ENCODE measurements at places on chromosomes 3 and 15. TPM values are rescaled to one million over a fixed set of nuclear protein-coding genes. Genes with fewer than 3 reads are reported as not detected.
A peak's percentile ranks its signal among the peaks of the same experiment; 100 is the strongest.

DNA sequence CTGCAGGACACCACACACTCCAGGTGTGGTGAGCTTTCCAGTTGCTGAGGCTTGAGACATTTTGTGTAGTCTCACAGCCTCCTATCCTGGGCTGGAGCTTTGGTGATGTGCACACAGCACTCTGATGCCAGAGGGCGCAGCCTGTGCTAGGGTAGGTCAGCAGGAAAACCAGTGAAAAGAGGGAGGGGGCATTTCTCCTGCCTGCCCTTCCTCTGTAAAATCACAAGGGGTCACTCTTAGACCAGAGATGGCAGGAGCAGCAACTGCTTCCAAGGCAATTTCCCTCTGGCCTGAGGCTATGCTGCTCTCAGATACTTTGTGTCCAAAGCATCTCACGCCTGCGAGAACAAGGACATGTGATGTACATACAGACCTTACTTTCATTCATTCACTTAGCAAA lies 16.5 kb upstream of the MUSTN1 start:
- no peak for DNase-seq

DNA sequence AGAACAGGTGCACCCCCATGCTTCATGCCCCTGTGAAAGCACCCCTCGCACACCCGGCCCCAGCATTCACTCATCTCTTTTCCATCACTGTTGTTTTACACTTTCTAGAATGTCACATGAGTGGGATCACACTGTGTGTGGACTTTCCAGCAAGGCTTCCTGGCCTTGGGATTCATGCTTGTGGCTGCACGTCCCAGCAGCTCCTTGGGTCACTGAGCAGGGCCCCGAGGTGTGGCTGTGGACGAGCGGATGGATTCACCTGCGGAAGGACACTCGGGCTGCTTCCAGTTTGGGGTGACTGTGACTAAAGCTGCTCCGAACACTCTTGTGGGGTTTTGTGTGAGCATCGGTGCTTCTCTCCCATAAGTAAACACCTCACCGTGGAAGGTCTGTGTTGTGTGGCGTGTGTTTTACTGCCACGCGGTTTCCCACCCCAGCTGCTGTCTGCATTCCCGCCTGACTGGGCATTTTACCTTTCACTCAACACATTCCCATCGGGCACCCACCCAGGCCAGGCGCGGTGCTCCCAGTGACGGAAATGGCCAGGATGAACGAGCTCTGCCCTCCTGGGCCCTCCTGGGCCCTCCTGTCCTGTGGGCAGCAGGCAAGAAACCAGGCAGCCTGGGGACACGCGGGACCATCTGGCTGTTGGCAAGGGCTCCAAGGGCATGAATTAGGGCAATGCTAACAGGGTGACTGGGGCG lies 41.4 kb downstream of the DNAJB8 start:
- no peak for DNase-seq

- no peak for DNase-seq
These were observed 45.0 kb upstream of the SLC12A8 start for GRCh38 chr3:125257536-125257935.

GRCh38 chr15:63881431-63881830 lies 47.7 kb upstream of the HERC1 start:
- DNase-seq = no peak

The RARB gene
- total RNA-seq = 4.8 TPM

DNA sequence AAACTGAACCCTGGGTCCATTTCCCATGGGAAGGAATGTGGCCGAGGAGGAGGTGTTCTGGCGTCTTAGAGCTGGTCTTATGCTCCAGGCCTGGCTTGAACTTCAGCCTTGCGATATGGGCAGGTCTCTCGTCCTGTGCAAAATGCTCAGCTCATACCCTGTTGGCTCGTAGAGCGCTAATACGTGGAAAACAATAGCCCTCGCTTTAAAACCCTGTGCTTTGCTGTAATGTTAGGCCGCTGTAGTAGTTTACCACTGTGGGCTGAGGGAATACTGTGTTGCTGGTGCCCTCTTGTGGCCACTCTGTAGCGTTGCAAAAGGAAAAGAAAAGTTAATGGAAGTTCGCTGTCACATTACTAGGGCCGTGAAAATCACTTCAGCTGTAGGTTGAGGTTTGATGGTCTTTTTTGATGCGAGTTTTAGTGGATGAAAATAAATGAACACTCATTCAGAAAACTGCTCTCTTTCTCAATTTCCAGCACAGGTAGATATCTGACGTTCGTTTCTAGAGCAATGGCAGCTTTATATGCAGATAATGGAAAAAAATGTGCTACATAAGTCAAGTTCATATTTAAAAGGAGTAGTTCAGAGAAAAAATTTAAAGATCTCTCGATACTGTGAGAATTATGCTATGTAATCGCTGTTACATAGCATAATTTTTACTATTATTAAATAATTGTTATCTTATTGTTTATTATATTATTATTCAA lies 92.9 kb downstream of the MCTP2 start:
- no peak for DNase-seq

- peak; percentile 37 for DNase-seq
These were observed 11.2 kb upstream of the CXCR6 start for GRCh38 chr3:45932112-45932511.

The EID1 gene
- total RNA-seq = 84.5 TPM

- no peak for DNase-seq
These were observed 123.2 kb upstream of the TBC1D5 start for GRCh38 chr3:17865631-17866030.

The PLA1A gene
- total RNA-seq = 3.4 TPM

DNA sequence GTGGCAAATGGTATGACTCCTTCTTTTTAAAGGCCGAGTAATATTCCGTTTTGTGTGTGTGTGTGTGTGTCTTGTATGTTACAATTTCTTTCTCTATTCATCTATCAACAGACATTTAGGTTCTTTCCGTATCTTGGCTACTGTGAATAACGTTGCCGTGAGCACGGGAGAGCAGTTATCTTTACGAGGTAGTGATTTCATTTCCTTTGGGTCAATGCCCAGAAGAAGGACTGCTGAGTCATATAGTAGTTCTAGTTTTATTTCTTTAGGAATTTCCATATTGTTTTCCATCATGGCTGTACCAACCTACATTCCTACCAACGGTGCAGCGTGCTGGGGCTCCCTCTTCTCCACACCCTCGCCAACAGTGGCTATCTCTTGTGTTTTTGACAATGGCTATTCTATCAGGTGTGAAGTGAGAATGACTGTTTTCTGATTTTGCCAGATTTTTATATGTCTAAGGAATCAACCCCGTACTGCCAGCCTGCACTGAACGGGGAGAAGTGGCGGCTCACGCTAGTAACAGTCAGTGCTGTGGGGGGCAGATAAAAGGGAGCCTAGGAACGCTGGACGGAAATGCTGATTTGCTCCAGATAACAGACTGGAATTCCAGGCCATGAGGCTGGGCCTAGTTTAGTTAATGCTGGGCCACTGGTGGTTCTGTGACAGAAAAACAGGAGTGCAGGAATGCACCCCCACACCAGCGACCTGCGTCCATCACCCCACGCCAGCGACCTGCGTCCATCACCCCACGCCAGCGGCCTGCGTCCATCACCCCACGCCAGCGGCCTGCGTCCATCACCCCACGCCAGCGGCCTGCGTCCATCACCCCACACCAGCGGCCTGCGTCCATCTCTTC lies 168.1 kb downstream of the XXYLT1 start:
- DNase-seq = no peak

The CEP63 gene
- 27.3 TPM for total RNA-seq

GRCh38 chr15:94314639-94315038 lies 83.3 kb downstream of the MCTP2 start:
- DNase-seq = no peak

GRCh38 chr15:51736751-51737521 lies 519 bp downstream of the LYSMD2 start:
- no peak for DNase-seq

The CPEB1 gene
- 2.5 TPM for total RNA-seq

The CMTM6 gene
- total RNA-seq = 52.4 TPM

The NOX5 gene
- total RNA-seq = 0.19 TPM

GRCh38 chr3:128226795-128227395 lies 73.6 kb downstream of the EEFSEC start:
- no peak for DNase-seq

DNA sequence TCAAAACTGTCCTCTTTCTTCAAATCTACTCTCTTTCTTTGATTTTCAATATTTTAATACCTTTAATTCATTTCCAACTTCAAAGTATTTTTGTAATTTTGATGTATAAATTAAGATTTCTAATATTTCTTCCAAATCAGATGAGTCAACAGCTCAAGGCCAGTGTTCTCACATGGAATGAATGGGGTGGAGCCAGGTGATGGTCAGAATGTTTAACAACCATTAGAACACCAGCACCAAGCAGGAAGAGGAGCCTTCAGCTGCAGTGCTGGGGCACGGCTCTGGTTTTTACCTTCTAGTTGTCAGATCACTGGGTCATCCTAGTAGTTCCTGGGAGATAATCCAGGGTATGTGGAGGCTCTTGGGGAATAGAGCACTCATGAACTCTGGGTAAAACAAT lies 494.5 kb upstream of the PDZRN3 start:
- no peak for DNase-seq

DNA sequence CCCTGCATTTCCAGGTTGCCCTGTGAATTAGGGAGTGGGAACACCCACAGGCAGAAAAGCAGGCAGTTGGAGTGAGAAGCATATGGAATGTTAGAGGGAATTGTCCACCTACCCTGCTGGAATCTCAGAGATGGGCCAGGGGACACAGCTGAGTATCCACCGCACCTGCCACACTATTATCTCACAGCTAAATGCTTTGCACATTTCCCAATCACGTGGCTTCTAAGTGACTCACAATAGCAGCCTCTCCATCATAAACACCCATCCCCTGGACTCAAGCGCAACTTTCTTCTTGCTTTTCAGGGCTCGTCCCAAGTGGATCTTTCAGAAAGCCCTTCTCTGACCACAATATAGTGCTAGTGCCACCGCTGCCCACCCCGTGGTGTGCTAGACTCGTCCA lies 389.0 kb upstream of the LMCD1 start:
- no peak for DNase-seq

GRCh38 chr3:12969486-12969885 lies 103.7 kb downstream of the IQSEC1 start:
- no peak for DNase-seq

DNA sequence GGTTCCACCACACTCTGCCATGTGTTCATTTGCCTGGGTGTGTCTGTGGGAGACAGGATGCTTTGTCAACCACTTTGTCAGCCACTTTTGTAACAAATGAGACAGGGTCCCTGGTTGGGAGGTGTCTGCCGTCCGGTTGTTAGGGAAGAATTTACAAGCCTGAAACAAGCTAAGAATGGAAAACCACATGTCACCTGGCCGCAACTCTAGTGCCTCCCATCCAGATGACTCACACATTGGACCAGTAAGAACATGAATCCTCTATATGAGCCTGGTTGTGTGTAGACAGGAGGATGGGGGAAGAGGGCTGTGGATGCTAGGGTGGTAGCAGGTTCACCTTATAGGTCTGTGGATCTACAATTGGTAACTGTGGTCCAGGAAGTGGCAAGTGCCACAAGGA lies 335.3 kb downstream of the CLSTN2 start:
- DNase-seq = no peak

Measured in mesenteric fat pad (tissue), 1 donor.